ENCODE measurements at places on chromosomes 4 and X.

GRCh38 chrX:151031391-151031975 is 48.3 kb downstream of the HMGB3 start:
- no peak overlapping the region for H3K4me3 ChIP-seq
- H3K4me1 ChIP-seq, result no peaks in the 10 kb centered on the region
- no peak overlapping the region for H3K27ac ChIP-seq
- no peaks in the 10 kb centered on the region for H3K27me3 ChIP-seq

DNA sequence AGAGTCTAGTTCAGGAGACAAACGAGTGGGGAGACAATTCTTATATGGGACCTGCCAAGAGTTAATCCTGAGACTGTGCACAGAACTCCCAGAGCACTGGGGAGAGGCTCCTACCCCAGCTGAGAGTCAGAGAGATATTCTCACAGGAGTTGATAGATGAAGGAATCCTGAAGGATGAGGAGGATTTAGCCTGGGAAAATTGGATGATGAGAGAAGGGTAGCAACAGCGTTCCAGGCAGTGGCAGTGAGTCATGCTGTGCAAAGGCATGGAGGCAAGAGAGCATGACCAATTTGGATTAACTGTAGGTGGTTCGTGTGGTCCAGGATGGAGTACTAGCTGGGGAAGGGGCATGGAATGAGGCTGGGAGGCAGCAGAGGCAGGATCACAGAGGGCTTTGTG is 318.6 kb downstream of the LDB2 start:
- no peaks in the 10 kb centered on the region for H3K4me1 ChIP-seq
- no peak for DNase-seq
- H3K27ac ChIP-seq, result no peak overlapping the region
- H3K4me3 ChIP-seq, result no peak overlapping the region

- no peak overlapping the region for H3K4me3 ChIP-seq
- H3K4me1 ChIP-seq, result peaks cover 9% of the 10 kb centered on the region
- no peak overlapping the region for H3K27ac ChIP-seq
- no peaks in the 10 kb centered on the region for H3K36me3 ChIP-seq
Measured at GRCh38 chr4:16262188-16262587, 35.9 kb upstream of the TAPT1 start.

- peaks cover 63% of the 10 kb centered on the region for H3K36me3 ChIP-seq
- no peak for DNase-seq
- no peaks in the 10 kb centered on the region for H3K27me3 ChIP-seq
- H3K27ac ChIP-seq, result no peak overlapping the region
- H3K4me3 ChIP-seq, result no peak overlapping the region
Measured at GRCh38 chr4:2938906-2939305, 24.3 kb downstream of the NOP14 start.

DNA sequence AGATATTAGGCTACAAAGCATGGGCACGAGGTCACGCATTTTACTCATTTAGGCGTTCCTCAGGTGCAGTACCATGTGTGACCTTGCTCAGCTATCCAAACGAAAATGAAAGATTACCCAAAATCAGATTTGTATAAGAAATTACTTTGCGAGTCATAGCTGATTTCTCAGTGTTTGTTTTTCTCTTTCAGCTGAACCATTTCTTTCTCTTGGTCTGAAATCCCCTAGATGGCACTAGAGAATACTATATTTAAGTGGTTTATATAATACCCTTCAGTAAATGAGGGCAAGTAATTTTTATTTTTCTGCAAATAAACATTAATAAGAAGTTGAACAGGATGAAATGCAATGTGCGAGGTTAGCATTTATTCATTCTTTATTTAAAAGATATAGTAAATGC is 496.6 kb downstream of the STIM2 start:
- no peaks in the 10 kb centered on the region for H3K36me3 ChIP-seq
- H3K4me3 ChIP-seq, result no peak overlapping the region
- no peaks in the 10 kb centered on the region for H3K27me3 ChIP-seq
- H3K27ac ChIP-seq, result no peak overlapping the region
- no peaks in the 10 kb centered on the region for H3K4me1 ChIP-seq

DNA sequence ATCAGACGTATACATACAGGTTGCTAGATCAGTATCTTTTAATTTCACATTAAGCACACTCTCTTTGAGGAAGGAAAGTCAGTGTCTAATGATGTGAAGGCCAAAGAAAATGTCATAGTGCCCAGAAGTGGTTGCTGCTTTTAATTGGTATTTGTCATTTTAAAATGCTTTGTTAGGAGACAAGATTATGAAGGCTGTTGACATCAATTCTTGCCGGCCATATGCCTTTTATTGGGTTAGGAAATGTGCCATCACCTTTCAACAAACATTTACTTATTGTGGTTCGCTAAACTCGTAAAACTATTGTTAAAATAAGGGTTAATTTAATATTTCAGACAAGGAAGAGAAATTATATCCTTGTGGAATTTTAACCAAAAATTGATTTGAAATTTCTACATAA is 32.2 kb downstream of the NFKB1 start:
- no peak overlapping the region for H3K4me3 ChIP-seq
- peaks cover 59% of the 10 kb centered on the region for H3K36me3 ChIP-seq
- no peaks in the 10 kb centered on the region for H3K27me3 ChIP-seq
- DNase-seq, result no peak

DNA sequence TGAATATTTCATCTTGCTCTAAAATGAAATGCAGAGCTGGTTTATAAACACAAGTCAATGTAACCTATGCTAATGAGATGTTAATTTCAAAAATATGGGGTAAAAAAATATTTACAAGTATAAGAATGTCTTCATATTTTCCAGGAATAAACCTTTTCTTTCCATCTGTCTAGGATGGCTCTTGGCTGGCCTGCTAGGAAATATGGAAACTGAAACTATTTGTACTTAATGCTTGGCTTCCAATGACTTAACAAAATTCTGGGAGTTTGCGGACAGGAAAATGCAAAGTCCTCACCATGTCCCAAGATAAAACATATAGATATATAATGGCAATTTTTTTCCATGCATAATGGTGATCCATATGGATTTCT is 168.1 kb downstream of the SCFD2 start:
- no peak overlapping the region for H3K27ac ChIP-seq
- H3K36me3 ChIP-seq, result no peaks in the 10 kb centered on the region
- H3K27me3 ChIP-seq, result no peaks in the 10 kb centered on the region
- no peak for DNase-seq

- no peak overlapping the region for H3K4me3 ChIP-seq
- no peak overlapping the region for H3K27ac ChIP-seq
- no peaks in the 10 kb centered on the region for H3K27me3 ChIP-seq
- peaks cover 21% of the 10 kb centered on the region for H3K4me1 ChIP-seq
Measured at GRCh38 chrX:41933546-41933945, 10.2 kb upstream of the CASK start.

DNA sequence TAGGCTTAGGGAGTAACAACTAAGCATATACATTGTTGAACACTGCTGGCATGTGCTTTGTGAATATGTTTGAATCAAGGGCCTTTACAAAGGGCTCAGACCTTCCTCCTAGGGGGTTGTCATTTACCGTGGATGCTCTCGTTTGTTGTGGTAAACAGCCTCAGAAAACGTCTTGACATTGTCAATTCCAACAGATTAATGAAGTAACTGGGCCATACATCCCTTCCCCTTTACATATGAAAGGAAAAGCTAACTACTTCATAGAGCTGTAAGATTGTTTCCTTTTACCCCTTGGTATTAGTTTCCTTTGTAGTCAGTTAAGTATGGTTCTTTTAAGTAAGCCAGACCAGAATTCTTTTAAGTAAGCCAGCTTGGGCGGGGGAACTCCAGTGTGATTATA is 42.9 kb downstream of the FAT4 start:
- no peak for DNase-seq
- no peak overlapping the region for H3K27ac ChIP-seq
- no peaks in the 10 kb centered on the region for H3K4me1 ChIP-seq
- H3K4me3 ChIP-seq, result no peak overlapping the region

Measured in activated CD8-positive, alpha-beta T cell treated with anti-CD3 and anti-CD28 coated beads, Interleukin-2, amount 10 ng/mL, durations not matched to agents 7 days and 5 days (primary cell).